RPMI8226 (cell line): ENCODE measurements at places on chromosomes 7 and 10.

- DNase-seq, result no peak
These were observed 489.1 kb downstream of the SUGCT start for GRCh38 chr7:40623863-40624262.

DNA sequence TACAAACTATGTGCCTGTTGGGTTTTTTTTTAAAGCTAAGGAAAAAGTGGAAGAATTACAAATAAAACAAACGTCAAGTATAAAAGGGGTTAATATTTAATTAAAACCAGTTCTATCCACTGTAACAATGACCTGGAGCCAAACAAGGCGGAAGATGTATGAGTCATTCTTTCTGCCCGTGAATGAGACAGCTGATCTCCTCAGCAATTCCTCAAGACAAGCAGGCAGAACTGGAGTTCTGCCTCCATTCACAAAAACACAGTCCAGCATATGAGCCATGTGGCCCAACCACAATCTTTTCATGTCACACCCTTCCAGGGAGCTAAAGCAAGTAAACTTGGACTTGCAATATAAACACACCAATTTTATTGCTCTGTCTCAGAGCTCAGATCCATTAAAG is 8.4 kb downstream of the ETV1 start:
- DNase-seq, result no peak

GRCh38 chr7:111014079-111014478 is 76.8 kb upstream of the LRRN3 start:
- no peak for DNase-seq

DNA sequence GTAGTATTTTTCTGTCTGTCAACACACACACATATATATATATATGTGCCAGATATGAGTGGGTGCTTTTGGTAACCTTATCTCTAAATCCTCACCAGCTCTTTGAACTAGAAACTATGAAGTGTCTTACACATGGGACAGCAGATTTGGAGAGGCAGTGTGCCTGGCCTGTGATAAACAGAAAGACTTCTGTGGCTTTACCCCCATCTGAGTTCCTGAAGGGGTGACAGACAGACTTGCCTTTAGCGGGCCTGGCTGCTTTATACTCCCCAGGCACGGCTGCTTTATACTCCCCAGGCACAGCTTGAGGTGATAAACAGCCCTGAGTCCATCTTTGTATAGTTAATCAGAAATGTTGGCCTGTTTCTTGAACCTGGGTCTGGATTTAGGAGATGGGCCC is 5.6 kb downstream of the BAG3 start:
- no peak for DNase-seq

- DNase-seq, result no peak
These were observed 14.4 kb downstream of the MYO1G start for GRCh38 chr7:44964384-44964830.

DNA sequence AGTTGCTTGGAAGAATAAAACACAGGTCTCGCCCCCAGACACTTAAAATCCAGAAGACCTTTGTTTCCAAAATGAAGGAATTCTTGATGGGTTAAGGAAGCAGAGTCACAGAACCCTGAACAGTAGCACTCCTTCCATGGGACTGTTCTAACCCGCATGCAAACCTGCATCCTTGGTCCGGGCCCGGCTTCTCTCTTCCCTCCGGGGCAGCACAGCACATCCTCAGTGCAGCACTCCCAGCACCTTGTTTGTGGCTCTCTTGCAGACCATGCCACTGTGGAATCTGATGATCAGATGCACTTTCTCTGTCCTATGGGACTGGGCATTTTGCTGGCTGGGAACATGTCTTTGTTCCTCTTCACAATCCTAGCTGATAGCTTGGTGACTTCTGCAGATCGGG is 33.5 kb downstream of the INSYN2A start:
- DNase-seq, result no peak

DNA sequence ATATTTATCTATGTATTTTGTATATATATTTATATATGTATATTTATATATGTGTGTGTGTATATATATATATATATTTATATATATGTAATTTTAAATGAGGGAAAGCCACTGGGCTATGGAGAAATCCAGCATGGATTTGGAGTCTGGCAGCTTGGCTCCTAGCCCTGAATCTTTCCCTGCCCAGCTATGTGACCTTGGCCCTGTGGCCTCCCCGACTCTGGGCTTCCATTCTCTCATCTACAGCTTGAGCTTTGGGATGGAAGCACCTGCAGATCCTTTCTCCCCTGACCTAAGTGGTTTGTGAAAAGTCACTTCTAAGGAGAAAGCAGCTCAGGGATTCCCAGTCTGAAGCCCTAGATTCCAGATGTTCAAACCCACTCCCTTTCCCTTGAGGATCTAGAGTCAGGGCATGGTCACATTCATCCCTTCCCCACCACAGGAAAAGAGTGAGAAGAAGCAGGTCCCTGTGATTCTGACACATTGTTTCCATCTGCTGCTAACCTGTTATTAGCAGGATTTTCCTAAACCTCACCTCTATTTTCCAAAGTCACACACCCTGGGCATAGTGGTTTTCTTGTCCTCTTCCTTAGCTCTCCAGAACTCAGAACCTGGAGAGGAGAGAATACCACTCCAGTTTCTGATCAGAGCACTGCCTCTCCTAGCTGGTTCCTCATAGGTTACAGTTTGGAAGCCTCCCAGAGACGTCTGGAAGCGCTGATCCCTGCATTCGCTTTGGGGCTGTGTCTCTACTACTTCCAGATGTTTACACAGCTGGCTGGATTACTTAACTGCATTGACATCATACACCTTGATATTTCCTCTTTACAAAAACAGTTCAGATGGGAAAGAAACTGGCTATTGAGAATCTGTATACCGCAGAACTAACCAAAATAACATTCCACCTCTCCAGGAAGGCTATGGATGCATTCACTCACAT is 327.5 kb upstream of the ZMIZ1 start:
- DNase-seq, result no peak
